Mesothelial cell of epicardium (in vitro differentiated cells): ENCODE measurements at places on chromosomes 16 and 17.

DNA sequence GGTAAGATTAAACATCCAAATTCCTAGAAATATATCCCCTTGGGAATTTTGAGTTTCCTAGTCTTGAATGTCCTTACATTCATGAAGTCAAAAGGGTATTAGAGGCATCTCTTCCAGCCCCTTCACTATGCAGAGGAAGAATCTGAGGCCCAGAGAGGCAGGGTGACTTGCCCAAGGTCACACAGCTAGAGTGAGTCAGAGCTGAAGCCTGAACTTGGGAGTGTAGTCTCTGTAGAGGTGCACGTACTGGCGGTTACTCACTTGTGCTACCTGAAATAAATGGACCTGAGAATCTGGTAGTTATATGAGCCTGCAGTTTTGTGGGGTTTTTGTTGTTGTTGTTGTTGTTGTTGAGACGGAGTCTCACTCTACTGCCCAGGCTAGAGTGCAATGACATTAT, 164.0 kb downstream of the XYLT1 start:
- H3K27ac ChIP-seq = no peak overlapping the region
- peaks cover 25% of the 10 kb centered on the region for H3K4me1 ChIP-seq
- H3K36me3 ChIP-seq = no peaks in the 10 kb centered on the region
- no peaks in the 10 kb centered on the region for H3K27me3 ChIP-seq
- no peak for DNase-seq

- H3K4me3 ChIP-seq = no peak overlapping the region
- H3K4me1 ChIP-seq = peaks cover 34% of the 10 kb centered on the region
- DNase-seq = no peak
- H3K36me3 ChIP-seq = peaks cover 24% of the 10 kb centered on the region
- no peaks in the 10 kb centered on the region for H3K27me3 ChIP-seq
These were observed 65.0 kb downstream of the SMG6 start for GRCh38 chr17:2238432-2239169.

- H3K4me1 ChIP-seq = peaks cover 20% of the 10 kb centered on the region
- H3K27me3 ChIP-seq = no peaks in the 10 kb centered on the region
- H3K27ac ChIP-seq = peak overlapping the region; percentile 89
- no peak for DNase-seq
- no peaks in the 10 kb centered on the region for H3K36me3 ChIP-seq
- H3K4me3 ChIP-seq = no peak overlapping the region
These were observed 19.1 kb upstream of the RASD1 start for GRCh38 chr17:17514993-17515933.

DNA sequence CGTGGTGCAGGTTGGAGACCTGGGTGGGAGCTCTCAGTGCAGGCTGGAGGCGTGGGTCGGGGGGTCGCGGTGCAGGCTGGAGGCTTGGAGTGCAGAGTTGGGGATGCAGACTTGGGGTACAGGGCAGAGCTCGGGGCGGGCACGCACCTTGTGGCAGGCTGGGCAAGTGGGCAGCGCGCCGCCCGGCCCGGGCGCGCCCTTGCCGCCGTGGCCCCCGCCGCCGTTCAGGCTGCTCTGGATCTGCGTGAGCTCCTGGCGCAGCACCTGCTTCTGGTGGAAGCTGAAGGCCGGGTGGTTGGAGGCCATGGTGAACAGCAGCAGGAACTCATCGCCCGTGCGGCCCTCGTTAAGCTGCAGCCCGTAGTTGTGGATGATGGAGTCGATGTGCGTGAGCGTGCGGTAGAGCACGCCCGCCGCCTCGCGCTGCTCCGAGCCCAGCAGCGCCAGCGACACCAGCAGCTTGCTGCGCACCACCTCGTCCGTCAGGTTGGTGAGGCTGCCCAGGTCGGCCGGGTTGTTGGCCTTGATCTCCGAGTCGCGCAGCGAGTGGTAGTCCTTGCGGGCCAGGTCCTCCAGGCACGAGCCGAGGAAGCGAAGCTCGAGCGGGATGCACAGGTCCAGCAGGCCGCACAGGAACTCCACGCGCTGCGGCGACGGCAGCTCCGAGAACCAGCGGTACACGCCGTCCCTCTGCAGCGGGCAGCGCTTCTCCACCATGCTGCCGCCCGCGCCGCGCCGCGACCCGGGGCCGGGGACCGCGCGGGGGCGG, 1.1 kb downstream of the ZCCHC14 start:
- no peaks in the 10 kb centered on the region for H3K36me3 ChIP-seq
- peak overlapping the region; percentile 59 for H3K27ac ChIP-seq
- H3K4me3 ChIP-seq = peak overlapping the region; percentile 71
- peaks cover 46% of the 10 kb centered on the region for H3K4me1 ChIP-seq
- no peak for DNase-seq
- H3K27me3 ChIP-seq = peaks cover 1% of the 10 kb centered on the region

GRCh38 chr17:70040336-70040735, 34.7 kb upstream of the KCNJ16 start:
- no peak overlapping the region for H3K27ac ChIP-seq
- H3K36me3 ChIP-seq = no peaks in the 10 kb centered on the region
- no peak for DNase-seq
- no peak overlapping the region for H3K4me3 ChIP-seq

DNA sequence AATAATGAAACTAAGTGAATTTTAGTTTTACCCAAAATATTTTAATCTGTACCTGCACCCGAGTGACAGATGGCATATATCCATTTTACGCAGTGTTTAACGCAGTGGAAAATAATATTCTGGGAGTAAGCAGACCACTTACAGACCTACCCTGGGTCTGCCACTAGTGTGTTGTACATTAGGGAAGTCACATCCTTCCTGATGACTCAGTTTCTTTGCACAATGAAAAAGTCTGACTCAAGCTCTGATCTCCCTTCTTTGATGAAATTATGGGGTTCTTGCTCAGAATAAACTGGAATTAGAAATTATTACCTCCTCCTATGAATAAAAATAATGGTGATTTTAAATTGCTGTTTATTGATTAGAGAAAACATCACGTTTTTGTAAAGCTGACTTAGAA, 123.2 kb upstream of the AXIN2 start:
- no peak for DNase-seq
- no peaks in the 10 kb centered on the region for H3K36me3 ChIP-seq
- H3K27ac ChIP-seq = no peak overlapping the region
- no peak overlapping the region for H3K4me3 ChIP-seq
- no peaks in the 10 kb centered on the region for H3K4me1 ChIP-seq

GRCh38 chr16:49416001-49416675, 42.5 kb downstream of the C16orf78 start:
- no peak overlapping the region for H3K27ac ChIP-seq
- no peak overlapping the region for H3K4me3 ChIP-seq
- H3K36me3 ChIP-seq = no peaks in the 10 kb centered on the region
- H3K27me3 ChIP-seq = peaks cover 51% of the 10 kb centered on the region
- H3K4me1 ChIP-seq = no peaks in the 10 kb centered on the region

- no peaks in the 10 kb centered on the region for H3K36me3 ChIP-seq
- no peak overlapping the region for H3K4me3 ChIP-seq
- H3K4me1 ChIP-seq = peaks cover 7% of the 10 kb centered on the region
- H3K27me3 ChIP-seq = no peaks in the 10 kb centered on the region
These were observed 22.7 kb downstream of the ZNF469 start for GRCh38 chr16:88405216-88406060.

- no peaks in the 10 kb centered on the region for H3K4me1 ChIP-seq
- peaks cover 48% of the 10 kb centered on the region for H3K36me3 ChIP-seq
- no peak overlapping the region for H3K27ac ChIP-seq
- H3K27me3 ChIP-seq = no peaks in the 10 kb centered on the region
- no peak for DNase-seq
- H3K4me3 ChIP-seq = no peak overlapping the region
These were observed 118.2 kb downstream of the CDK5R1 start for GRCh38 chr17:32604966-32605365.

GRCh38 chr16:5560084-5560483, 462.5 kb upstream of the EEF2KMT start:
- DNase-seq = no peak
- no peak overlapping the region for H3K4me3 ChIP-seq
- no peaks in the 10 kb centered on the region for H3K36me3 ChIP-seq
- H3K27ac ChIP-seq = no peak overlapping the region

DNA sequence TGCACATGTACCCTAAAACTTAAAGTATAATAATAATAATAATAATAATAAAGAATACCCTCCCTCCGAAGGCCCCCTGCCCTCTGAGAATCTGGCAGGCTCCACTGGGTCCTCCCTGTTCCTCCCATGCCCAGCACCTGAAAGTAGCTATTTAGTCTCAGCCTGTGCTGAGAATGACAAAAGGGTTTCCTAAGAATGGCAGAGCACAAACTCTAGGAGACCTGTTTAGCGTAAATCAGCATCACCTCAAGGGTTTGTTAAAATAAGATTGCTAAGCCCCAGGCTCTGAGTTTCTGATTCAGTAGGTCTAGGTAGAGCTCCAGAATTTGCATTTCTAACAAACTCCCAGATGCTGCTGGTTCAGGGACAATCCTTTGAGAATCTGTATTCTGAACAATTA, 606.8 kb upstream of the CDH11 start:
- H3K36me3 ChIP-seq = no peaks in the 10 kb centered on the region
- H3K4me1 ChIP-seq = peaks cover 33% of the 10 kb centered on the region
- peaks cover 10% of the 10 kb centered on the region for H3K27me3 ChIP-seq

DNA sequence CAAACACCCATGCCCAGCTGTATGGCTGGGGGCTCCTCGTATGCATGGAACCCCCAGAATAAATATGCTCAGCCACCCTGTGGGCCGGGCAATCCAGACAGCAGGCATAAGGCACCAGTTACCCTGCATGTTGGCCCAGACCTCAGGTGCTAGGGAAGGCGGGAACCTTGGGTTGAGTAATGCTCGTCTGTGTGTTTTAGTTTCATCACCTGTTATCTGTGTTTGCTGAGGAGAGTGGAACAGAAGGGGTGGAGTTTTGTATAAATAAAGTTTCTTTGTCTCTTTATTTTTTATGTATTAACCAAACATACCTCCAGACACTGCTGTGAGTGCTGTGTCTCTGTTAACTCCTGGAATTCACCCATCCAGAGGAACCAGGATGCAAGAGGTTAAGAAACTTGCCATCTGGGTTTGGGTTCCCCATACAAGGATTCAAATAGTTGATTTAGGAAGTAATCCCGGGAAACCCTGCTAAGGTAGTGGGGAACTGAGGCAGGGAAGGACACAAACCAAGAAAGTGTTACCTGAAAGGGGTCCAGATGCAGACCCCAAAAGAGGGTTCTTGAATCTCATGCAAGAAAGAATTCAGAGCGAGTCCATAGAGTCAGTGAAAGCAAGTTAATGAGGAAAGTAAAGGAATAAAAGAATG, 37.4 kb upstream of the IL21R start:
- H3K4me1 ChIP-seq = no peaks in the 10 kb centered on the region
- H3K4me3 ChIP-seq = no peak overlapping the region
- no peak overlapping the region for H3K27ac ChIP-seq
- H3K36me3 ChIP-seq = no peaks in the 10 kb centered on the region
- H3K27me3 ChIP-seq = no peaks in the 10 kb centered on the region
- no peak for DNase-seq

DNA sequence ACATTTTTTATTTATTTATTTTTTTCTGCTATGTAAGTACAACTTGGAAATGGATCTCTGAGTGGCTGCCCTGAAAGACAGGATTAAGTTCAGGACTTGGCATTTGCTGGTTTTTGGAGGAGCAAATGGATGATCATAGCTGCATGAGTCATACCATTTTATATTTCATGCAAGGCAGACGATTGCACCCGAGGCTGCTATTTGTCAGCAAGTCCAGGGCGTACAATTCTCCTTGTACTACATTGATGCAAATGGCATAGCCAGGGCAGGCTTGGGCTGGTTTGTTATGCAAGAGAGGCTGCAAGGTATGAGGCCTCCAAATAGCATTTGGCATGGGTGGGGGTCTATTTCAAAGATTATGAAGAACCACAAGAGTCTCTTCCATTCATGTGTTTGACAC, 81.2 kb upstream of the CACNG3 start:
- no peak overlapping the region for H3K27ac ChIP-seq
- no peaks in the 10 kb centered on the region for H3K4me1 ChIP-seq
- H3K27me3 ChIP-seq = peaks cover 21% of the 10 kb centered on the region
- no peaks in the 10 kb centered on the region for H3K36me3 ChIP-seq
- H3K4me3 ChIP-seq = no peak overlapping the region

DNA sequence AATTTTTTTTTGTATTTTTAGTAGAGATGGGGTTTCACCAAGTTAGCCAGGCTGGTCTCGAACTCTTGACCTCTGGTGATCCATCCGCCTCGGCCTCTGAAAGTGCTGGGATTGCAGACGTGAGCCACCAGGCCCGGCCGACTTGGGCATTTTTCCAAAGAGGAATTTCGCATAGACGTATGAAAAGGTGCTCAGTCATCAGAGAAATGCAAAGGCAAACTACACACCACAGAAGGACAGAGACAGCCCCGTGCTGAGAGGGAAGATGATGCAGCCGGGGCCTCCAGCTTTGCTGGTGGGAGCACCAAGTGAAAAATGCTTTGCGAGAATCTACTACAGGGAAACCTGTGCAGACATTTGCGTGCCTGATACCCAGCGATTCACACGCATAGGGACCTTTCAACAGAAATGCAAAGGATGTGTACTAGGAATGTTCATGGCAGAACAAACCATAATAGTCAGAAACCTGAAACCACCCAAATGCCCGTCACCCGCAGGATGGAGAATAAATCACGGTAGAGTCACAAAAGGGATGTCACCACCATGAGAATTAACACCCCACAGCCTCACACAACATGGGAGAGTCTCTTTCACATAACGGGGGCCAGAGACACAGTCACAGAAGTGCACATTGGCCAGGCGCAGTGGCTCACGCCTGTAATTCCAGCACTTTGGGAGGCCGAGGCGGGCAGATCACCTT, 5.2 kb downstream of the RAB40B start:
- no peak overlapping the region for H3K4me3 ChIP-seq
- DNase-seq = no peak
- H3K27ac ChIP-seq = no peak overlapping the region
- H3K27me3 ChIP-seq = peaks cover 14% of the 10 kb centered on the region
- H3K4me1 ChIP-seq = peaks cover 9% of the 10 kb centered on the region

GRCh38 chr17:561116-561515, 153.5 kb downstream of the VPS53 start:
- H3K27me3 ChIP-seq = no peaks in the 10 kb centered on the region
- no peak overlapping the region for H3K4me3 ChIP-seq
- DNase-seq = no peak
- no peaks in the 10 kb centered on the region for H3K4me1 ChIP-seq
- no peak overlapping the region for H3K27ac ChIP-seq

DNA sequence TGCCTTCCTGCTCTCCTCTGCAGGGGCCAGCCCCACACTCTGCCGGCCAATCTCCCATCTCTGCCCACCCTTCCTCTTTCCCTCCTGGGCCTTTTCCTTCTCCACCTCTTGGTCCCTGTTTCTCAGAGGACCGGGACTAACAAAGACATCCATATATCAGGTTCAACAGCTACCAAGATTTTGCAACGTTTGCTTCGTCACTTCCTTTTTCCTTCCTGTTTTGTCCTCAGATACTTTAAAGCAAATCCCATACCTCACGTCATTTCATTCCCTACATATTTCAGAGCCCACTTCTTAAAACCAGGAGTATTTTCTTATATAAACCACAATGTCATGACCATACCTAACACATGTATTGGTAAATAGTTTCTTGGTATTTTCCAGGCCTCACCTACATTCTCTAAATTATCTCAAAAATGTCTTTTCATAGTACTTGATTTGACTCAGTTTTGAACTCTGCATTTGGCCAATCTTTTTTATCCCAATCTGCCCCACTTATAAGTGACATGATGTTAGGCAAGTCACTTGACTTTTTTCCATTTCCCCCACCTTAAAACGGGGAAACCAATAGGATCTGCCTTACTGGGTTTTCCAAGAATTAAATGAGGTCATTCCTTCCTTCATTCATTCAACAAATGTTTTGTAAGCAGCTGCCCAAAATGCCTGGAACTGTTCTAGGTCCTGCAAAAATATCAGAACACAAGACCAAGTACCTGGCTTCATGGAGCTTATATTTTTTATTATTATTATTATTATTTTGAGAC, 7.2 kb upstream of the USP10 start:
- peaks cover 19% of the 10 kb centered on the region for H3K4me1 ChIP-seq
- no peaks in the 10 kb centered on the region for H3K36me3 ChIP-seq
- H3K27ac ChIP-seq = peak overlapping the region; percentile 10
- H3K4me3 ChIP-seq = no peak overlapping the region
- H3K27me3 ChIP-seq = no peaks in the 10 kb centered on the region
